Retina (tissue), 1 donor: ENCODE measurements at places on chromosomes 6 and 20.
A peak's percentile ranks its signal among the peaks of the same experiment; 100 is the strongest.

GRCh38 chr6:22071270-22072041 lies 225.4 kb downstream of the PRL start:
- DNase-seq: peak; percentile 12

GRCh38 chr6:45422503-45423110 lies 44.9 kb upstream of the SUPT3H start:
- peak; percentile 71 for DNase-seq

DNA sequence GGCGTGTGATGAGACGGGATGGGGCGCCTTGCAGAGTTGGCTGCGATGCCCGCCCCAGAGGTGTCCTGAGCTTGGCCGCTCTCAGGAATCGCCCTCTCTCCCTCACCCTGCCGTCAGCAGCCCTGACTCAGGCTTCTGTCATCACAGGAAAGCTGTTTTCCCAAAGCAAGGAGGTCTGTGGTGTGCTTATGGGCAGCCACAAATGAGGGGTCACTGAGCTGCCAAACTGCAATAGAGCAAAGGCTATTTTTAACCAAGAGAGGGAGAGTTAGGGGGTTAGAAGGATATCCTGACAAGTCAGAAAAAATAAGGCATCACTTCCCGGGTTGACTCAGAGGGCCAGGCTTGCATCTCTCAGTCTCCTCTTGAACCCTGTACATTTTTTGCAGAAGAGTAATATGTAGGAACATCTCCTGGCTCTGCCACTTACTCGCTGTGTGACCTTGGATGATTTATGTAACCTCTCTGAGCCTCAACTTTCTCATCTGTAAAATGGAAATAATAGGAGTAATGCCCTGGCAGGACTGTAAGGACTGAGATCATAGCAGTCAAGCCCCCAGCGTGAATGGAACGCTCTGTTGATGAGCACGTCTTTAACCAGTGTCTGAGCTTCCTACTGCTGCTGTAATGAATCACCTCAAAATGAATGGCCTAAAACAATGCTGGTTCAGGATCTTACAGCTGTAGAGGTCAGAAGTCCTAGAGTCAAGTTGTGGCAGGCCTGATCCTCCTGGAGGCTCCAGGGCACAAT lies 181.9 kb downstream of the NFATC2 start:
- no peak for DNase-seq

- DNase-seq: no peak
Measured at GRCh38 chr6:118843685-118844390, 50.1 kb upstream of the ASF1A start.

DNA sequence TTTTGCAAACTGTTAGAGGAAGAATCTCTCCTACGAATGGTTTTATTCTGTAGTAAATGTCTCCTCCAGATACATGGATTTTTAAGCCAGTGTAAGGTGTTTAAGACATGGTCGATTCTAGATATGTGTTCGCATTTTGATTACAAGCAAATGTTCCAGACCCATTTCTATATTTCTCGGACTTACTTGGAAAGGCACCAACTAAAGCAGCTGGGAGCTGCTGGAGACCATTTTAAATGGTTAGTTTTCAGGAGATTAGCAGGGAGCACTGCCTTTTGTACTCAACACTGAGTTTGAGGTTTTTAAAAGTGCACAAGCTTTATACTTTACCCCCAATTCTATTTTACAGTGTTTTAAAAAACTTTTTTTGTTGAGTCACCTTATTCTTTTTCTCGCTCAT lies 857.0 kb downstream of the KIF16B start:
- DNase-seq: no peak

DNA sequence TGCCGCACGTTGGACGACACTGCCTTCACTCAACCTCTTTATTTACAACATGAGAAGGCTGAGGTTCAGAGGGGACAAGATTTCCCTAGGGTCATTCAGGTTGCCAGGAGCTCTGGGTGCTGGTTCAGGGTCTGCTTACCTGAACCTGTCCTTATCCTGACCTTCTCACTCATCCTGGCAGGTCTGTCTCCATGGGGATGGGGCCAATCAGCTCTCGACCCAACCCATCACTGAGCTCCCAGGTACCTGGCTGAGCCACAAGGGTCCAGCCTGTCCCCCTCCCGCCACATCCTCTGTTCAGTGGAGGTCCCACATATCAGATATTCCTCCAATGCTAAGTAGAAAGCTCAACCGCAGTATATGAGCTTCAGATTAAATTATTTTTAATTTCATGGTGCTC lies 225.6 kb downstream of the ANKRD60 start:
- no peak for DNase-seq

DNA sequence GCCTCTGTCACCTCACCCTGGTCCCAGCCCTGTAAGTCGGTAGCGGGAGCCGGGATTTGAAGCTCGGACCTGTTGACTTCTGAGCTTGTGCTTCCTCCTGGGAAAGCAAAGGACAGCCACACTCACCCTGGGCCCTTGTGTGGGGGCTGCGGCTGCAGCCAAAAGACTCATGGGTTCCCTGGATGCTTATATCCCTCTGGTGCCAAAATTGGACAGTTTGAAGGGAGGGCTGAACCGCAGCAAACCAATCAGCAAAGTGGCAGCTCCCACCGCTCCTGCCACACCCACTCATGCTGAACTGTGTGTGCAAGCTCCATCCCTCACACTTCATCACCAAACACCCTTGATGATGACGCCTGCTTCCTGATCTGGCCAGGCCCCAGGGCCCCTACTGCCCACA lies 3.9 kb upstream of the CCN5 start:
- DNase-seq: no peak

DNA sequence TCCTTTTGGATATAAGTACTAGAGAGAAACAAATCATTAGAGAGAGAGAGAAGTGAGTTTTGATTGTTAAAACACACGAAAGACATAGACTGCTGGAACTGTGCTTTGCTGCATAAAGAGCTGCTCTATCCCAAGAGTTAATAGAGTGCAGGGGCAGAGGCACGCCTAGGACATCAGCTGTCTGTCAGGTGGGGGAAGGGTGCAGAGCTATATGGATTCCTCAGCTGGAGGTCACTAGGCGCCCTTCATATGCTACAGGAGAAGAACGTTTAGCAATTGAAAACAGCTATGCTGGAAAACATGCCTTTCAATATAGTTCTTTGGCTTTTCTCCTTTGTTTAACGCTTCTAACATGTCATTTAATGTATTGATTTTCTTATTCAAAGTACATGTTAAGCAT lies 169.0 kb upstream of the MCHR2 start:
- DNase-seq: peak; percentile 31

DNA sequence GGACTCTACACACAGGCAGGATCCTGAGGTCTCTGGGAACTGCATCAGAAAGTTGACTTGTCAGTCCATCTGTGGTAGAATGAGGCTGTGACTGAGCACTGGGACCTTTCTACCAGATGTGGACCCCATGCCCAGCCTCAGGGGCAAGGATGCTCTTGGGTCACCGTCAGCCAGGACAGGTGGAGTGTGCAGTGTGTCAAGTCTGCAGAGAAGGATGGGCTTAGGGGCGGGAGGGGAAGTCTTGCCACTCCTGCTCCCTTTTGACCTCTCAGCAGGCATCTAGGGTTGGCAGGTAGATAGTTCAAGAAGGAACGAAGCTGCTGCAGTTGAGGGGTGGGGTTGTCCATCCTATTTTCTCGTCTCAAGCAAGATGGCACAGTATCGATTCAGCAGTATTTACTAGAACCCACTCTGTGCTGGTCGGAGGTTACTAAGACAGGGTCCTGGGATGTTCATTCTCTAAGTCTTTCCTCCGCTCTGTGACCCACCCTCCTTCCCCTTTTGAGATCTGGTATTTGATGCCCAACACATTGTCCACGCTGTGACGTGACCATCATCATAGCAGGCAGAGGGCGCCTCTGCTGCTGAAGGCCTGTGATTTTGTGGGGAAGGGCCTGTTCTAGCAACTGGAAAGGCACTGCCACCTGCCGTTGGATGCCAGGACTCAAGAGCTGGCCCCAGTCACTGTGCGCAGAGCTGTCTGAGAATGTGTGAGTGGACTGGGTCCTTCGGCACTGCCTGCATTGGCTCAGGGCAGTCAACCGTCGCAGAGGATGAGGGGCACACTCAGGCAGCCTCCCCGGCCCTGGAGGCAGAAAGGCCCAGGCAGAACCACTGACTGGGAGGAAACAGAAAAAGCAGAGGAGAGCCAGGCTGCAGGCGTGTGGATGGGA lies 23.2 kb downstream of the RBCK1 start:
- peak; percentile 63 for DNase-seq

GRCh38 chr6:107401573-107401972 lies 57.8 kb downstream of the PDSS2 start:
- DNase-seq: no peak

- no peak for DNase-seq
Measured at GRCh38 chr6:33091957-33092356, 16.2 kb downstream of the HLA-DPB1 start.

GRCh38 chr20:33909331-33909921 lies 84.3 kb upstream of the RALY start:
- no peak for DNase-seq

- DNase-seq: no peak
Measured at GRCh38 chr6:7697432-7697819, 28.5 kb upstream of the BMP6 start.

DNA sequence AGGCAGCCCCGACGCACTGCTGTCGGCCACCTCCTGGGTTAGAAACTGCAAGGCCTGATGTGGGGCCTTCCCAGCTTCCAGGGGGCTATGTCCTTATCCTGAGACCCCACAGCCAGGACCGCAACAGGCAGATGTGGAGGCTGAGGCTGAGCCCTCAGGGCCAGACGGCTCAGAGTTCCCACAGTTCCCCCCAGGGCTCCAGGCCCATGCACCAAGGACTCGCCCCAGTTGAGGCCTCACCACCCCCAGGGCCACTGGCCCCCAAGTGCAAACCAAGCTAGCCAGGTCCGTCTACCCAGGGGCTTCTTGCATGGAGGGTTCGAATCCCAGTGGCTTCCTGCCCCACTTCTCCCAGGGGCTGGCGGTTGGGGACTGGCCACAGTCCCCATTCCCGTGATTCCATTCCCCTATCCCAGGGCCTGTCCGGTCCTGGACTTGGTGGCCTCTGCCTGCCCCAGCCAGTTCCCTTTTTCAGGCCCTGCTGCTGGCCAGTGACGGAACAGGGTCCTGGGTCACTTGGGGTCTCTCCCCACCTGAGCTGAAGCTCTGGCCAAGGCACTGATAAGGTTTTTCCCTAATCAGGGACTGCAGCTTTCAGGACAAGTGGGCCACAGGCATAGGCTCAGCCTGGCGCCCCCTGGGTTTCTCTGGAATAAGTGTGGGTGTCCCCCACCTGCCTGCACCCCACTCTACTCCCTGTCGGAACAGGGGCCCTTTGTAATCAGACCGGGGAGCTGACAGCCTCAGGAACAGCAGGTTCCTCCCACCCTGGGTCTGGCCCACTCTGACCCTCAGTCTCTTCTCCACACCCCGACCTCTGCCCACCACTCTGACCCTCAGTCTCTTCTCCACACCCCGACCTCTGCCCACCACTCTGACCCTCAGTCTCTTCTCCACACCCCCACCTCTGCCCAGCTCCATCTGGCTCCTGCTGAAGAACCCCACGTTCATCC lies 22.0 kb downstream of the SLCO4A1 start:
- DNase-seq: no peak

DNA sequence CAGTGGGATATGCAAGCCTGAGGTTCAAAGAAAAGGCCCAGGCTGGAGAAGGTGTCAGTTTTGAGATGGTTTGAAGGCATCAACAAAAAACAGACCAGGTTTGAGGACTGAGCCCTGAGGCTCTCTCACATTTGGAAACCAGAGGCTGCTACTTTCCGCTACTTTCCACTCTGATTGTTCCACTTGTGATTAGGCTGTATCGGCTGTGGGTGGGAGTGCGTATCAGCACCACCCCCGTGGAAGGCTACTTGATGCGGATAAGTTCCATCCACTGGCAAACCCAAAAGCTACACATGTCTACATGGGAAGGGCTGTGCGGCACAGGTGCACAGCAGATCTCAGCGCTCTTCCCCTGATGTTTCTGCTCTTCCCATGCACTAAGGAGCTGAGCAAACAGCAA lies 198.7 kb downstream of the GMPR start:
- no peak for DNase-seq

DNA sequence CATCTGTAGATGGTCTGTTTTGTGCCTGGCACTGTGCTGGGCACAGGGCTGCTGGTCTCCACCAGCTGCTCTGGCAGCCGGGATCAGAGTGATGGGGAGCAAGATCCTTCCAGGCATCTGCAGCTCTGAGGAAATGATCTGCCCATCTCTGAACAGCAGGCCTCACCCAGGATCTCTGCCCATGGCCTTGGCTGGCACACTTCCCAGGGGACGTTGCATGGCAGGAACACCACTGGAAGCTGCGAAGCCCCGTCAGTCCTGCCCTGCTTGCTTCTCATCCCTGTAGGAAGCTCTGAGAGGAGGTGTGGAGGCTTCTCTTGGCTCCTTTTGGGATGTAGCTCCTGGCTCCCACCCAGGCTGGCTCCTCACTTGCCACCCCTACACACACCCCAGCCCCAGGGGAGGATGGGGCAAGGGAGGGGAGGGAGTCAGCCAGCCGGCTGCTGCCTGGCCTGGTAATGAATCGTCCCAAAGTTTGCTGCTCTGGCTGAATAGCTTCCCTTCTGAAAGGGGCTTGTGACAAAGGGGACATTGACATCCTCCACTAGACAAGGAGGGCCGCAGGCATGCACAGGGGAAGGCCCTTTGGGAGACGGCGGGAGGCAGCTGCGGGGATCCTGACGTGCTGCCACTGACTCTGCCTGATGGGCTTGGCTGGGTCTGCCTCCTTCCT lies 108.9 kb downstream of the VEGFA start:
- peak; percentile 58 for DNase-seq

DNA sequence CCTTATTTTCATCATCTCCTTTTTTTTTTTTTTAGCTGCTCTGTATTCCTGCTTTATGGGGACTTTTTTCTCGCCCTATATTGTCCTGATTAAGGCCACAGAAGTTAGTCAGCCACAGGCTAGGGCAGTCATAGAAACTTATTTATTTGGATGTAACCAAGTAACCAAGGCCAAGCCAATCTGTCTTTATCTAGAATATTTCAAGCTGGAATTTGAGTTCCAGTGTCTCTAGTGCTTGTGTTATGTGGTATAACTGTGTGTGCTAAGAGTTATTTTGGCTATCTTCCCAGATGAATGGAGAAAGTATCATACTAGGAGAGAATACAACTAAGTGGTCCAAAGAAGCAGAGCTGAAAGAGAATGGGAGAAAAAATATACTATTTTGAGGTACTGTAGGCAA lies 751.5 kb downstream of the CBLN4 start:
- no peak for DNase-seq

DNA sequence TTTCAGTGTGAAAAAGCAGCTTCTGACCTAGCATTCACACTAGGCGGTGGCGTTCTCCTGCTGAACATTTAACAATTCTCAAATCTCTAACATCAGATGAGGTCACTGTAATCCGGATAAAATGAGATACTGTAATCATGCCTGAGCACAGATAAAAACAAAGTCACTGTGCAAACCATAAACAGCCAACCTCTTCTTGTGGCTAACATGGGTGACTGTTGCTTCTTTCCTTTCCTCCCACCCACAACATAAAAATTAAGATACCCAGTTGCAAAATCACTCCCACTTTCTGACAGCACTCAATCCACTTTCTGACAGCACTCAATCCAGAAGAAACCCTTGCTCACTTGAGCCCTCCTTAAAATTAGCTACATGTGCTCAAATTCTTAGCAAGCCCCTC lies 11.5 kb upstream of the ALDH8A1 start:
- no peak for DNase-seq
